Fibroblast of skin of left biceps (primary cell): ENCODE measurements at places on chromosomes 3 and 15.

- DNase-seq, result no peak
These were observed 311.3 kb downstream of the UACA start for GRCh38 chr15:70451821-70452653.

- no peak for DNase-seq
These were observed 266.5 kb downstream of the ADAMTS17 start for GRCh38 chr15:100075229-100075628.

- no peak for DNase-seq
These were observed 1.1 kb upstream of the ST6GAL1 start for GRCh38 chr3:186929186-186929585.

- DNase-seq, result no peak
These were observed 205.9 kb upstream of the HES1 start for GRCh38 chr3:193929921-193930646.

- no peak for DNase-seq
These were observed 308.4 kb downstream of the SQOR start for GRCh38 chr15:45943240-45943639.

DNA sequence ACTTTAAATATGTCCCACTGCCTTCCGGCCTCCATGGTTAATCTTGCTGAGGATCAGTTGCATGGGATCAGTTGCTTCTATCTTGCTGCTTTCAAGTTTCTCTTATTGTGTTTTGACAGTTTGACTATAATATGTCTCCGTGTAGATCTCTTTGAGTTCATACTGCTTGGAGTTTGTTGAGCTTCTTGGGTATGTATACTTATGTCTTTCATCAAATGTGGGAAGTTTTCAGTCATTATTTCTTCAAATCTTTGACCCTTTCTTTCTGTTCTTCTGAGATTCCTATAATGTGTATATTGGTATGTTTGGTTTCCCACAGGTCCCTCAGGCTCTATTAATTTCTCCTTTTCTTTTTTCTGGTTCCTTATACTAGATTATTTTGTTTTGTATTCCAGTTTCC, 30.8 kb downstream of the PCCB start:
- DNase-seq, result no peak

DNA sequence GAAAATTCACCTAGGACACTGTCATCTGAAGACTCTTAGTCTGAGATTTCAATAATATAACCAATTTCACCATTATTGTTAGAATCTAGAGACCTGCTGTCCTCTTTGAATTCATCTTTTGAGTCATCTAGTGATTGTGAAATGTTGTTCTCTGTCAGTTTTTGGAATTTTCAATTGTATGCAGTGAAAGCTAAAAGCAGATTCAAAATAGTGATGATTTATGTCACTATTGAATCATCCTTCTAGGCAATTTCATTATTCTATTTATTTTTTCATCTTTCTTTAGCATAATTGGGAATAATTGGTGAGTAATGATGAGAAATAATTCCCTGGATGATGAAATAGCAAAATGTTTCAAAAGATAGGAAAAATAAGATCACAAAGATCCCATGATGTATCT, 101.7 kb upstream of the EIF1B start:
- no peak for DNase-seq

GRCh38 chr3:52240059-52240885, 1.3 kb upstream of the TWF2 start:
- peak; percentile 76 for DNase-seq

DNA sequence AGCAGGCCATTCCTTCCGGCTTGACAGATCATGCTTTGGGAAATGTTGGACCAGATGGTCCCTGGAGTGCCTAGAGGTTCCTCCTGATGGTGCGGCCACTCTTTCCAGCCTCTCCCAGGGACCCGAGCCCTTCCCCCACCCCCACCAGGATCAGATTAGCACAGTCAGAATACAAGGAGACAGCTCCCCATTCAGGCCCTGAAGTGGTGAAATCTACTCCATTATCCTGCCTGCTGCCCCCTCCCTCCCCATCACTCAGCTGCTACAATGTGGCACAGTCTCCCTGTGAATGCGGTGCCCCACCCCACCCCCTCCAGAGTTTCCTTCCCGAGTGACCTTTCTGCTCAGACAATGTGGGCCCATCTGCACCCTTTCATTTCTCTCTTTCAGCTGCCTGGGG, 29.4 kb downstream of the RNU5B-1 start:
- no peak for DNase-seq

GRCh38 chr15:100671858-100672543, 69.6 kb downstream of the ASB7 start:
- no peak for DNase-seq

- DNase-seq, result no peak
These were observed 1028.7 kb downstream of the NTRK3 start for GRCh38 chr15:87227846-87228245.

- DNase-seq, result peak; percentile 38
These were observed 92.0 kb upstream of the VGLL3 start for GRCh38 chr3:87082796-87083440.

DNA sequence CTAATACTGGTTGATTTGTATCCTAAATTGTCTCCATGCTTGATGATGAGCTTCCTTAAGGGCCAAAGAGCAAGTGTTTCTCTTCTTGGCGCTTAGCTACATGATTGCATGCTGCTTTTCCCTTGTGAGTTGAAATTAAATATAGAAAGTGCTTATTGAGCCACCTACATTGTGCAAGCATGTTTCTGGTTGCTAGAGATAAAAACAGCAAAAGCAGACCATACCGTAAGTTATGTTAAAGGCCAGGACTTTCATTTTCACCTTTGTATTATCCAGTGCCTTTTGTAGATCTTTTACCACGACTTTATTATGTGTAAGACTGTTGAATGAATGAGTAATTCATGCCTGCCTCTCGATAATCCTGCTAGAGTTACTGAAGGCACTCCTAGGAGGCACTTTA, 41.9 kb upstream of the CCNB2 start:
- no peak for DNase-seq
